ENCODE measurements at places on chromosomes 13 and 19. TPM values are rescaled to one million over a fixed set of nuclear protein-coding genes. Genes with fewer than 3 reads are reported as not detected.
A peak's percentile ranks its signal among the peaks of the same experiment; 100 is the strongest.

KIRREL2 gene
- 0.51 TPM for total RNA-seq

WASF3 gene
- 7.1 TPM for total RNA-seq

NECTIN2 gene
- total RNA-seq: 42.0 TPM

NOTCH3 gene
- total RNA-seq: 163 TPM

KLK11 gene
- total RNA-seq: 11.4 TPM

ZGLP1 gene
- 1.2 TPM for total RNA-seq

ZIM2 gene
- 6.1 TPM for total RNA-seq

CEACAM3 gene
- total RNA-seq: not detected

GRCh38 chr13:99471221-99472121, 29.8 kb upstream of the TM9SF2 start:
- no peak for DNase-seq

DNA sequence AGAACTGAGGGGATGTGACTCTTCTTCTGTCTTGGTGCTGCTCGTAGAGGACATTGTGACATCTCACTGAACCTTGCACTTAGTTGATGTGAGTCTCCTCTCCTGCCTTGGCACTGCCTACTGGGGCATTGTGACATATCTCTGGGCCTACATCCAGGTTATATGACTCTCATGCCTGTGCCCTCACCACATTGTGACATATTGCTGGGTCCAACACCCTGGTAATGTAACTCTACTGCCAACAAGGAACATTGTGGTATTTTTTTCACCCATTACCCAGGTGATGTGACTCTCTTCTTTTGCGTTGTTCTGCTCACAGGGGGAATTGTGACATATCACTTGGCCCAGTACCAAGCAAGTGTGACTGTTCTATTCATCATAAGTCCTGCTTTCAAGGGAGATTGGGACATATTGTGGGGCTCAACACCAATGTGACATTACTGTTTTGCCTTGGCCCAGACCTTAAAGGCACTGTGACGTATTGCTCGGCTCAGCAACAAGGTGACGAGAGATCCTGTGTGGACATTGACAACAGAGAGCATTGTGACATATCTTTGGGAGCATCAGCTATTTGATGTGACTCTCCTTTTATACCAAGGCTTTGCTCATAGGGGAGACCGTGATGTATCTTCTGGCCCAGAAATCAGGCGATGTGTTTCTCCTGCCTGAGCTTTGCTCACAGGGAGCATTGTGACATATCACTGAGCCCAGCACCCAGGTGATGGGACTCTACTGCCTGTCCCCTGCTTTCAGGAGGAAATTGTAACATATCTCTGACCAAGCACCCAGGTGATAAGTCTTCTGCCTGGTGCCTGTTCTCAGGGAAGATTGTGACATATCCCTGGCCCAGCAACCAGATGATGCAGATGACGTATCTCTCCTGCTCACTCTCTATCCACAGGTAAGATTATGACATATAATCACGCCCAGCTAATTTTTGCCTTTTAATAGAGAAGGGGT, 12.2 kb upstream of the ZNF429 start:
- no peak for DNase-seq

DNA sequence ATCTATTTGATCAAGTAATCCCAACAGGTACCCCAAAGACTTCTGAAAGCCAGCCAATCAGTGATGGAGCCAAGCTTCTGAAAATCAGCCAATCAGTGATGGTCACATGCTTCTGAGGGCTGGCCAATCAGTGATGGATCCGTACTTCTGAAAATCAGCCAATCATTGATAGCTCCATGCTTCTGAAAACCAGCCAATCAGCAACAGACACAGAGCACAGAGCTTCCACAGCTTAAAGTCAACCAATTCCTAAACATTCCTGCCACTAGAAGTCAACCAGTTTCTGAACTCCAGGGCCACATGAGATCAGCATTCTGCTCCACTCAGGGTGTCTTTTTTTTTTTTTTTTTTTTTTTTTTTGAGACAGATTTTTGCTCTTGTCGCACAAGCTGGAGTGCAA, 8.2 kb upstream of the HSD17B14 start:
- no peak for DNase-seq

- DNase-seq: peak; percentile 61
These were observed 135.0 kb upstream of the KL start for GRCh38 chr13:32881074-32881776.

DNA sequence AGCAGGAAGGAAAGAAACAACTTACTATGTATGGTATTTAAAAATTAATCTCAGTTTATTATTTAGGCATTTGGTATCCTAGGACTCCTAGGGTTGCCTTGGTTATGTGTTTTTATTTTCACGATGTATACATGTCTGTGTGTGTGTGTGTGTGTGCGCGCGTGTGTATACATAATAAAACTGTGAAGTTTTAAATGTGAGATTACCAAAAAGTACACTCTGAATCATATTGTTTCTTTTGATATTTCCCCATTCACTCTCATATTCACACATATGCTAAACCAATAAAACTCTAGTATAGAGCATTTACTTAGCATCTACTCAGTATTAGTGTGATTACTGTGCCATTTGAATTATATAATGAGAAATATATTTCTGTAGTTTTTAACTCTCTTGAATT, 30.8 kb upstream of the NDFIP2 start:
- DNase-seq: no peak

GRCh38 chr13:46121597-46122163, 16.8 kb upstream of the CPB2 start:
- DNase-seq: no peak

DNA sequence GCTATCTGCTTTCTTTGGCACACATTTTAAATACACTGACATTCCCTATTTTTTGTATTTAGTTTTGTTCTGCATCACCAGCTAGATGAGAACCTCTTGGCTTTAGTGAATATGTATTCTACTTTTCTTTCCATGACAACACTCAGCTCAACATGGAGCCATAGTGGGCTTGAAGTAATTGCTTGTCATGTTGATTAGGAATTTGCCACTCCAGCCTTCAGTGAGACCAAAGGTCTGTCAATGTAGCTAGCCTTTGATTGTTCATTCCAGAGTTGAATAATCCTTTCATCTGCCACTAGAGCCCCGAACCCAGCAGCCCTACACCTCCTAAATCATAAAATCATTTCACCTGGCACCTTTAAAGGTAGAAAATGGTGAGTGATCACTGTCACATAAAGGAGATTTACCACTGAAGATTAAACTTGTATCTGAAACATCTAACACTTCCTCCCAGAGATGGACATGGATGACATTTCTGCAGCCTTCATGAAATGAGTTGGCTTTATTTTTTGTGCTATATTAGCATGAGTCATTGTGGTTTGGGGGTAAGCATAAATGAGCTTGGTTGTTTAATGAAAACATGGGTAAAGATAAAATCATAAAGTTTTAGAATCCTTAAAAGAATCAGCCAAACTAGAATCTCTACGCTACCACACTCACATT, 29.2 kb upstream of the GARRE1 start:
- DNase-seq: no peak

GRCh38 chr13:40208517-40208916, 457.9 kb downstream of the FOXO1 start:
- no peak for DNase-seq

DNA sequence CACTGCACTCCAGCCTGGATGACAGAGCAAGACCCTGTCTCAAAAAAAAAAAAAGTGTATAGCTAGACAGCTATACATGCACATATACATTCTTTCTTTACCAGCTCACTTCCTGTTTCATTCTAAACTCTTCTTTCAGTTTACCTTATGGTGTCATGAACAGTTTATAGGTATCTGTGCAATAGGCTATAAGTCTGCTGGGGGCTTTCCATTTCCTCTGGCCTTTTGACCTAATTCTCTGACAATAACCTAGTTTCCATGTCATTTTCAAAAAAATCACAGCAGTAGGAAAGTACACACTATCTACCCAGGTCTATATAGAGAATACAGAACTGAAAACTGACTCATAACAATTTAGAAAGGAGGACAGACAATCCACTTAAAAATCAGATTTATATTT, 24.4 kb upstream of the URAD start:
- DNase-seq: no peak

GRCh38 chr13:28494504-28494777, 487 bp downstream of the FLT1 start:
- no peak for DNase-seq

GRCh38 chr13:58151452-58151851, 519.9 kb downstream of the PCDH17 start:
- DNase-seq: no peak

- no peak for DNase-seq
These were observed at the start of gene IL4I1 for GRCh38 chr19:49896863-49897621. IL4I1 (minus strand) TSS chr19:49896887; CDS start chr19:49896160, 727 bp downstream.

DNA sequence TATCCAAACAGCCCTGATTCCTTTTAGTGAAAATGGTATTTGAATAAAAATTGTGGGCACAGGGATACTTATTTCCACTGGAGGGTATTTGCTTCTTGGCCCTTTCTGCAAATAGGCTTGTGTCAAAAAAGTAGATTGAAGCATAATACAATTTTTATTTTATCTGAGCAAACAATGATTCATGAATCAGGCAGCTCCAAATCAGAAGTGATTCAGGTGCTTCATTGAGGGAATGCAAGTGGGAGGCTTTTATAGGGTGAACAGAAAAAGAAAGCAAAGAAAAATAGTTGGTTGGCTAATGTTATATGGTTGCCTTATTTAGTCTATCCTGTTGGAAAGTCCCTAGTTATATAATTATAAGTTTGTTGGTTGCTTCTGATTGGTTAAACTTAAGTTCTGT, 117.9 kb downstream of the ITGBL1 start:
- DNase-seq: no peak

GRCh38 chr19:10256551-10256950, 4.5 kb downstream of the MRPL4 start:
- DNase-seq: no peak
